ENCODE measurements at places on chromosomes 16 and 17.

DNA sequence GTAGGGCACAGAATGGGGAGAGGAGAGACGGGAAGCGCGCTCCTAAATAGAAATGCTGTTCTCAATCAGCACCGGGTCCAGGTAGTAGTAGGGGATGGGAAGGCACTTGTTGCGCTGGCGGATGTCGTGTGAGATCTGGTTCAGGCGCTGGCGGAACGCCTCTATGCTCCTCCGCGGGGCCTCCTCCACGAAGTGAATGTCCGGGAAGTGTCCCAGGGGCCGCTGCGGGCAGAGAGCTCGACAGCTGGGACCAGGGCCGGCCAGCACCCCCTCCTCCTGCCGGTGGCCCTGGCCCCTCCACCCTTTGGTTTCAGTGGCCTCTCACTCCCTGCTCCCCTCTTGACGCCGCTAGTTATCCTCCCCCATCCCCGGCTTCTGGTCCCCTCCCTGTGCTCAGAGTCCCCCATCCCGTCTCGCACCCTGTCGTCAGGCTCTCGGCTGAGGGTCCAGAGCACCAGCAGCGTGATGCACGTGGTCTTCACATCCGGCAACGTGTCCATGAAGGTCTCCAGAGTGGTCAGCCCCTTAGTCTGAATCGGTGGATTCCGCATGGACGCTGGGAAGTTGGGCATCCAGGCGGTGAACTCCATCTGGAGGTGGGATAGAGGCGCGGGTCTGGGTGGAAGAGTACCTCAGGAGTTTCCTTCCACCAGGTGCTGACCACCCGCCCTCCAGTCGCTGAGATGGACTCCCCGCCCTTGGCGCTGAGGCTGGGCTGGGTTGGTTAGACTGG is 14.6 kb downstream of the ALOX12B start:
- no peak for DNase-seq

DNA sequence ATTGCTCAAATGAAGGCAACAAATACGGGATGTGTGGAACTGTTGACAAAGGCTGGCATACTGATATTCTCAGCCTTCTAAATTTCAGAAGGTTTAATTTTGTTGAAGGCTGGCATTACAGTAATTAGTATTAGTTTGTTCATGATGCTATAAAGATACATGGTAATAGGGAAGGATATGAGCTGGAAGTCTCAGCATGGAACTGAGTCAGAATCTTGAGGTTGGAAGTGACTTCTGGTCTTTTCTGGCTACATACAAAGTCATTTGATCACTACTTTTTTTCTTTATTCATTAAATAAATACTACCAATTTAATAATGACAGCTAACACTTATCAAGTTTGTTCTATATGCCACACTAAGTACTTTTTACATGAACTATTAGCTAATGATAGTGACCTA is 22.6 kb downstream of the RABEP1 start:
- DNase-seq: no peak

DNA sequence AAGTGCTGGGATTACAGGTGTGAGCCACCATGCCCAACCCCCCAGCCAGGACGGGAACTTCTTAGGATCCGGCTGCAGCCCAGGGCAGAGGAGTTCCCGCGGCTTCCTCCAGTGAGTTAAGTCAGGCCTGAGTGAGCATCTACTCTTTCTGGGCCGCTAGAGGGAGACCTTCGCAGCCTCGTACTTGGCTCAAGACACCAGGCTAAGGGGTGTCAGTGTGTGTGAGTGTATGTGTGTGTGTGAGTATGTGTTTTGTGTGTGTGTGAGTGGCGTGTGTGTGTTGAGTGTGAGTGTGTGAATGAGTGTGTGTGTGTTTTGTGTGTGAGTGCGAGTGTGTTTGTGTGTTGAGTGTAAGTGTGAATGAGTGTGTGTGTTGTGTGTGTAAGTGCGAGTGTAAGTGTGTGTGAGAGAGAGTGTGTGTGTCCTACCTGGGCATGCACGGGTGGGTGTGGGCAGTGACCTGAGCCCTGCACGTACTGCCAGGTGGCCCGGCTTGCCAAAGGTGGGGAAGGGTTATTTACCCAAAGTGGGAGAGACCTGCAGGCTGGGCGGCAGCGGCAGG is 58.5 kb downstream of the TMEM235 start:
- DNase-seq: peak; percentile 45

DNA sequence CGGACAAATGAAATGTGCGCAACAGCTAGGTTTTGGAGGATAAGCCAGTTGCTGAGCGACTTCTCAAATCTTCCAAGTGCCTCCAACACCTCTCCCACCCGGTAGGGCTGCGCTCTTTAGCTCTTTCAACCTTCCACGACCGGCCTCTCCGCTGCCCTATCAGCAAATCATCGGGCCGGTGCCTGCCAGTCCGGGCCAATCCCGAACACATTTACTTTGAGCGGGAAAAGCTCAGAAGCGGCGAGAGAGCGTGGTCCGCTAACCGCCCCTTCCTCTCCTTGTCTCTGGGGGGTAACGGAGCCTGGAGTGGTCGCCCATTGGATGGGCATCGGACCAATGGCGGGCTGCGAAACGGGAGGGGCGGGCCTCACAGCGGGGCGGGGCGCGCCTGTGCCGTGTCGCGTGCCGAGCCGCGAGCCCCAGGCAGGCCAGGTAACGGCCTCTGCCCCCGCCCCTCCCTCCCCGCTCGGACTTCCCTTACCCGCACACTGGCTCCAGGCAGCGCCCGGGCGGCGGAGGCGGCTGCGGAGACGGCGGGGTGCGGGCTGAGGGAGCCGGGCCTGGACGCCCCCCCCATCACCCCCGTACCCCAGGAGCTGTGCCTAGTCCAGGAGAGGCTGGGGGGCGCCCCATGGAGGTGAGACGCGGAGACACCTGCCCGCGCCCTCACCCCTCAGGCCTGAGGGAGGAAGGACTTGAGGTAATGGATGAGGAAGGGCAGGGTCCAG is at the start of gene MEIOC:
MEIOC (plus strand) TSS at position 486 of the 728 bp plus-strand sequence; CDS start at position 632, 146 bp downstream.
- DNase-seq: no peak

- DNase-seq: peak; percentile 58
Observed at GRCh38 chr16:54921206-54921824, 9.3 kb upstream of the IRX5 start.

DNA sequence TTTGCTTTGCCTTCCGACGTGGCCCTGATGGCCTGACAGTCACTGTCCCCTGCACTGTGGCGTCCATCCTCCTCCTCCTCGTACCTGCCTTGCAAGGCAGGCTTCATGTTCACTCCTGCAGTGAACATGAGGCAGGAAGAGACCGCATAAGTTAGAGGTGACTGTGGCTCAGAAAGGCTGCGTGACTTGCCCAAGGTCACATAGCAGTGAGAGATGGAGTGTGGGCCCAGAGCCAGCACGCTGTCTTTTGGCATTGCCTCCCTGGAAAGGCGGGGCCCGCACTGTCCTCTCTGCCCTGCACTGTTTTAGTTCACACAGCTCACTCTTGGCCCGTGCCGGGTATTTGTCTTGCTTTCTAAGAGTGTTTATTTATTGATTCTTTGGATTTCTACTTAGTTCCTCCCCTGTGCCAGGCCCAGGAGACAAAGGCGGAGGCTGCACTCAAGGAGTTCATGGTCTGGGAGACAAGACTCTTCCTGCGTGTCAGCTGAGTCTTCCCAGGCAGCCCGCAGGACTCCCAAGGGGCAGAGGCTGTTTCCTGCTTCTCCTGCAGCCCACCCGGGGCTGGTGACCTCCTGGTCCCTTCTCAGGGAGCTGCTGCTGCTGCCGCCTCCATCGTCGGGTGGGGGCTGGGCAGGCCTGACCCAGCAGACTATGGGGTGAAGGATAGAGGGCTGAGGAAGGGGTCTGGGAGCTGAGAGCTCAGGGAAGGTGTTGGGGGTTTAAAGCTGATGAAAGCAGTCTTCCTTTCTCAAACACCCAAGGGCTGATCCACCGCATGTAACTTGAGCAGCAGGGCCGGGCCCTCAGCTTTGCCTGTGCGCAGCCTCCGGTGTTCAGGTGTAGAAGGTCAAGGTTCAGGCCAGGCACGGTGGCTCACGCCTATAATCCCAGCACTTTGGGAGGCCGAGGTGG is 12.7 kb downstream of the CYGB start:
- no peak for DNase-seq

DNA sequence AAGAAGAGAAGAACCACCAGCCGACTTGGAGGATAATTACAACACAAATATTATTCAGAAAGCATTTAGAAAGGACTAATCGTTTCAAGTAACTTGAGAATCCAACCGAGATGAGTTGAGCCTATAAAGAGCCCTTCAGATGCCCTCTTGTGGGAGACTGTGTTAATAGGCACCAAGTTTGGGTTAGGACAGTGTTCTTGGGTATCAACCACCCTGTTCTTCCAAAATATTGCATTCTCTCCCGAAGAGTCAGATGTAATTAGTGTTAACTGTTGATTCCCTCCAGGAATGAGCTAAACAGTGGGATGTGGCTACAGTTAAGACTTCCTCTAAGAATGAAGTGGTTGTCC is 87.8 kb upstream of the NOL11 start:
- peak; percentile 12 for DNase-seq

DNA sequence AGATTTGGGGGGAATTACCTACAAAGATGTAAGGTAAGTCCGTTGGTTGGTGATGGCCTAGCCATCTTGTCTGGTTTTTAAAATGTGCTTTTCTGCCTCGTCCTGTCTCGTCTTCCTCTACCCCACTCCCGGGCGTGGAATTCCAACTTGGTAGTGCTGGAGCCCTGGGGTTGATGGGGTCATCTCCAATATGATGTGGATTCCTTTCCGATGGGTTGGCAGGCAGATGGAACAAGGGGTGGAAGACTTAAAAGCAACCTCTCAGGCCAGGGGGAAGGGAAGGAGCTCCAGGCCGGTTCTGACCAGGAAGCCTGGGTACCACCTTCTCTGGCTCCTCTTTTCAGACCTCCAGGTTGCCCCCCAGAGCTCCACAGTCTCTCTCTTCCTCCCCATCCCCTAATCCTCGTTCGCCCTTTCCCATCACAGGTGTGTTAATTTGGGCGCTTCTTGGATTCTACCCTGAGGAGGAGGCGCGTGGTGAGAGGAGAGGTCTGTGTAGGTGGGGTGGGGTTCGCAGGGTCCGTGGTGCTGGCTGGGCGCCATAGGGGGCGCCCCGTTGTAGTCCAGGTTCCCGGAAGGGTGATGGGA is 5.1 kb upstream of the HOXB2 start:
- no peak for DNase-seq

DNA sequence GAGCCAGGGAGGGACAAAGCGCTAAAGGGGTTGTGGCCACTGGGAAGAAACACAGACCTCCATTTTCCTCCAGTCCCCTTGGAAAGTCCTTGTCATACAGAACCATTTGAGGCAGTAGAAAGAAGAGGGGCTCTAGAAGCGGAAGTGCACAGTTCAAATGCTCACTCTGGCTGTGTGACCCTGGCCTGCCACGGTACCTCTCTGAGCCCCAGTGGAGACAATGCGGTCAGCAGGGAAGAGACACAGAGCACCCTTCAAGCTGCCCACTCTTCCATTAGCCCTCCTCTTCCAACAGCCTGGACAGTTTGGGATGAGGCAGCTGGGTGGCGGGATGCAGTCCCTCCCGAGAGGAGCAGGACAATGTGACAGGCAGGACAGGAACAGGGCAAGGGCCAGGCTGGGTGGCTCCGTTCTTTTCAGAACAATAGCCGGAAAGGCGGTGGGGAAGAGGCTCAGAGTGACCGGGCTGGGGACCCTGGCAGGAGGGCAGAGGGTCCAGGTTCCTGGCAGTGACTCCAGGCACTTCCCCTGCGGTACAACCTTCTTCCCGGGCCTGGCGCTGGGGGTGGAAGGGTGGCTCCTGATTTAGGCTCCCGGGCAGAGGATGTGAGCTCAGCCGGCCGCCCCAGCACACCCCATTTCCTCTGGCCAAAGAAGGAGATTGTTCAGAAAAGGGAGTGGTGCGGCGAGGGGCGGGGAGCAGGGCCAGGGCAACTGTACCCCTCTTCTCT is 5.6 kb downstream of the CASKIN2 start:
- no peak for DNase-seq

- DNase-seq: no peak
Observed at GRCh38 chr17:34182036-34182803, 72.9 kb upstream of the CCL2 start.

DNA sequence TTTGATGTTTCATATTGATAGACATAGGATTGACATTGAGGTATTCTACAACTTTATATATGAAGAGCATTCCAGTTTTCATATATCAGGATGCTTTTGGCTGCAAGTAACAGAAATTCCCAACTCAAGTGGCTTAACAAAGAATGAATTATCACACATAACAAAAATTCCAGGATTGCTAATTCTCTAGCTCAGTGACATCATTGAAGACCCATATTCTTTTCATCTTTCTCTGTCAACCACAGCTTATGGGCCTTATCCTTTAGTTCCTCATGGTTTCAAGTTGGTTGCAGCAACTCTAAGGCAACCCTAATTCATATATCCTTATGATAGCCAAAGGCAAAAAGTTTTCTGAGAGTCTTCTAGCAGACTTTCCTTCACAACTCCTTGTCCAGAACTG is 91.5 kb upstream of the HAS3 start:
- DNase-seq: no peak

DNA sequence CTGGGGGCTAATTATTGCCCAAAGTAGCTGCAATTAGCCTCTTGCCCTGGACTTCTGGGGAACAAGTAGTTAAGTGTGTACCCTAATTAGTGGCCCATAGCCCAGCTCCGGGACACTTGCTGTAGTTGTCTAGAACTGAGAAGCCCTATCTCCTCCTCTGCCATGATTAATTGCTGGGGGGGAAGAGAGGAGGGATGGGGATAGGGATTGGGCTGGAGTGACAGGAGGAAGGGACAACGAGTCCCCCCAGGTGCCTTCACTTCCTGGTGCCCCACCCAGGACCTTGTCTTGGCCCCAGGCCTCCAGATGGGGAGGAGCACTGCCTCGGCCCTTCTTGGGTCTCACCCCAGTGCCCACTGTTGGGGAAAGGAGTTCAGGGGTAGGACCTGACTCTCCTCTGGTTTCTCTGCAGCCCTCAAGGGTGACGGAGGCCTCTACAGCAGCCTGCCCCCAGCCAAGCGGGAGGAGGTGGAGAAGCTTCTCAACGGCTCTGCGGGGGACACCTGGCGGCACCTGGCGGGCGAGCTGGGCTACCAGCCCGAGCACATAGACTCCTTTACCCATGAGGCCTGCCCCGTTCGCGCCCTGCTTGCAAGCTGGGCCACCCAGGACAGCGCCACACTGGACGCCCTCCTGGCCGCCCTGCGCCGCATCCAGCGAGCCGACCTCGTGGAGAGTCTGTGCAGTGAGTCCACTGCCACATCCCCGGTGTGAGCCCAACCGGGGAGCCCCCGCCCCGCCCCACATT is 17.4 kb downstream of the NGFR start:
- DNase-seq: no peak

GRCh38 chr16:1772908-1773702 is at the start of gene MRPS34:
Gene MRPS34, minus strand, starts transcription at chr16:1773134. Its CDS starts 15 bp downstream, at chr16:1773119.
- peak; percentile 13 for DNase-seq

Measured in NCI-H2029 treated with DMSO at 0.1 percent for 48 hours (cell line).